ENCODE measurements at places on chromosomes 7 and 10.

GRCh38 chr10:109957092-109957797, 33.9 kb upstream of the XPNPEP1 start:
- no peak for DNase-seq

DNA sequence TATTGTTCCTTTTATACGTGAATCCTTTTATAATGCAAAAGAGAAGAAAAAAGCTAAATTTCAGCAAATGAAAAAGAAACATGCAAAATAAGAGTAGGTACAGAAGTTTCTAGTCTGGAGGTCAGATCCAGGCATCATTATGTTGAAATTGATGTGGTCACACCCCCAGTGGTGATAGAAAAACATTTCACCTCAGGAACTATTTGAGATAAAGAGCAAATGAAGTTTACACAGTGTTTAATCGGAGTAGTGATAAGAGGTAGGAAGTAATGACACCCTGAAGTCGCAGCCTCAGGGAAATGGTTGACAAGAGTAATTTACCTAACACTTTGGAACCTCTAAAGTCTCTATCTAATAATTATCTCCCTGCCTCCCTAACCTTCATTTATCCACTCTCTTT, 536.0 kb upstream of the STEAP1 start:
- no peak for DNase-seq

DNA sequence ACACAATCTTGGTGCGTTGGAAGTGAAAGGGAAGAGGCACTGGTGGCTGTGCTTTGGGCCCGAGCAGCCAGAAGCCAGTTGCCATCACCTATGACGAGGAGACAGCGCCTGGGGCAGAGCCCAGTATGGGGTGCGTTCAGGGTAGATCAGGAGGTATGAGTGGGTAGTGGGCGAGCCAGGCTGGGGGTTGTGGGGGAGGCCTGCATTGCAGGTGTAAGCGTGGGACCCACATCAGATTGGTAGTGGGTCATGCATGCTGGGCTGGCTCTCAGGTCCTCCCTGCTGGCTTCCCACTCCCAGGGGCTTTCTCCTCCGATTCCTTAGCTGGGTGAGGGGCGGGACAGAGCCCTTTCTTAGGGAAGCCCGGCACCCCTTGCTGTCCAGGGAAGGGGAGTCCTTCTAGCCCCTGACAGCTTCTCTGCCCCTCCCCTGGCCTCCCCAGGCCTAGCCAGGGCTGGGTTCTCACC, 445 bp upstream of the PVRIG start:
- DNase-seq: no peak

GRCh38 chr10:34710391-34710751, 104.7 kb downstream of the PARD3 start:
- DNase-seq: no peak

DNA sequence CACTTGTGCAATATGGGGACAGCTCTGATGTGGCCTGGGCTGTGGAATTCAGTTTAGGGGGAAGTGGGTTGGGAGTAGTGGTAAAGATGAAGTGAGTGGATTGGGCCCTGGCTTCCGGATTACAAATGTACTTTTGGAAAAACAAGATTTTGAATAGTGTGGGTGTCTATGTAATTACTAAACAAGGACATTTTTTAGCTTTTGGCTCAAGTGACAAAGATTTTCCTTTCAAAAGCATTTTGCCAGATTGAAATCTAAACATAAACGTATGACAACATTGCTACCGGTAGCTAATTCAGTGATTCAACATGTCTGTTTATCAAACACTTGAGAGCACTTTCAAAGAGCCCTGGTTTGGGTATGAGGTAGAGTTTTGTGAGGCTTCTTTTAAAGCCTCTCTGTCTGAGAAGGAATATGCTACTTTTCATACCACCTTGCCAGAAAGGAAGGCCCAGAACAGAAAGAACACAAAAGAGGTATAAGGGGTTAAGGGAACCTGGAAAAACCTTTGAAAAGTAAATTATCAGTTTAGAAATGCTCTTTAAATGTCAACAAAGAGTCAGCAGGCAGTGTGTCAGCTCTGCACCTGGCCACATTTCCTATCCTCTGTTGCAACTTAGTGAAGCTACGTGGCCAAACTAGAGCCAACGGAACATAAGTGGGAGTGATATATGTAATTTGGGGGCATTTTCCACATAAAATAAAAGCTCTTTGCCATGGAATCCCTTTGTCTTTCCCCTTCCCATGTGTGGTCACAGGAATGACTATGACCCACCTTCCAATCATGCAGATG, 516.1 kb downstream of the NRG3 start:
- DNase-seq: no peak

- DNase-seq: no peak
Observed at GRCh38 chr7:28068811-28069216, 111.8 kb downstream of the JAZF1 start.

Data from hippocampal formation (tissue), 2 donors.